Vagina (tissue), 2 donors: ENCODE measurements at places on chromosomes 16 and 17.

DNA sequence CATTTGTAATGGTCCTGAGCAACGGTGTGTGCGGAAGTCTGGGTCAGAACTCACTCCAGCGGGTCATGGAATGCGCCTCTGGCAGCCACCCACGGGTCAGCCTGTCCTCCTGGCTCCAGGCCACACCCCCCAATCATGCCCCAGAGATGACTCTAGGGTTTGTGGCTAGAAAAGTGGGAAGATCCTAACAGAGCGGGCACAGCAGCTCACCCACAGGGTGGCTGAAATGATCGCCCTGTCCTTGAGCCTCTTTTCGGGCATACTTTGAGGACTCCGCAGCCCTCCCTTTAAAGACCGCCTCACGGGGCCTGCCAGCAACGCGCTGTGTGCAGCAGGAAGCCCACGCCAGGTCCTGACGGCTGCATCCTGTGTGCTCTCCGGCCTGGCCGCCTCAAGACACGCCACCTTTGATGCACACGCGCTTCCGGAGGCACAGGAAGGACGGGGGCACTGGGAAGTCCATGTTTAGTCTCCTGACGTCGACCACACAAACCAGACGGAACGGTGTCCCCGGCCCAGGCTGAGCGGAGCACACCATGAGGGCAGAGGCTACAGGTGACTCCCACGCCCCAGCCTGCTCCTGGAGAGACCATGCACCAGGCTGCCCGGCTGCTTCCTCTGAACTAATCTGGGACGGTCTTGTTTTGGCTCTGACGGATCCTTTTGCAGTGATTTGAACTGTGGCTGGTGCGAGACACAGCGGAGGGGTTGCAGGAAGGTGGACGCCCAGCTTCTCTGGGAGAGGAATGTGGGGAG lies 92.9 kb downstream of the TBC1D16 start:
- DNase-seq: no peak

DNA sequence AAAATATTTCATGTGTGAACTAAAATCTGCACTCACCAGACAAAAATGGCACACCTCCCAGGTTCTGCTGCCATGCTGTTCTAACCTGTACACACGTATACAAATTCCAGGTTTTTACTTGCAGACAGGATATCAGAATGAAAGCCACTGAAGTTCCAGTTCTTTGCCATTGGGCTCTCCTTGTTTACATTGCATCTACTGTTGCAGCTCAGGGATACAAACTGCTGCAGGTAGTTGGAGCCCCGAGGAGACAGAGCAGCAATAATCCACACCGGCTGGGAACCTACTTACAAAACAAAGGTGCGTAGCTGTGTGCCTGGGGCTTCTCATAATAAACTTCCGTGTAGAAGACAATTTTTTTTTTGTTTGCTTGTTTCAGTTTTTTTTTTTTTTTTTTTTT lies 59.6 kb downstream of the HAPSTR1 start:
- no peak for DNase-seq

- no peak for DNase-seq
Observed at GRCh38 chr16:29025735-29026134, 40.9 kb downstream of the LAT start.

- DNase-seq: no peak
Observed at GRCh38 chr17:29010129-29010528, 4.3 kb upstream of the SEZ6 start.

GRCh38 chr17:48523010-48523409 lies 7.8 kb downstream of the HOXB1 start:
- no peak for DNase-seq
